ENCODE measurements at places on chromosomes 6 and 20.
A peak's percentile ranks its signal among the peaks of the same experiment; 100 is the strongest.

- no peak for DNase-seq
Observed at GRCh38 chr6:68760941-68761676, 126.0 kb downstream of the ADGRB3 start.

- no peak for DNase-seq
Observed at GRCh38 chr6:150705392-150705791, 105.7 kb downstream of the PLEKHG1 start.

DNA sequence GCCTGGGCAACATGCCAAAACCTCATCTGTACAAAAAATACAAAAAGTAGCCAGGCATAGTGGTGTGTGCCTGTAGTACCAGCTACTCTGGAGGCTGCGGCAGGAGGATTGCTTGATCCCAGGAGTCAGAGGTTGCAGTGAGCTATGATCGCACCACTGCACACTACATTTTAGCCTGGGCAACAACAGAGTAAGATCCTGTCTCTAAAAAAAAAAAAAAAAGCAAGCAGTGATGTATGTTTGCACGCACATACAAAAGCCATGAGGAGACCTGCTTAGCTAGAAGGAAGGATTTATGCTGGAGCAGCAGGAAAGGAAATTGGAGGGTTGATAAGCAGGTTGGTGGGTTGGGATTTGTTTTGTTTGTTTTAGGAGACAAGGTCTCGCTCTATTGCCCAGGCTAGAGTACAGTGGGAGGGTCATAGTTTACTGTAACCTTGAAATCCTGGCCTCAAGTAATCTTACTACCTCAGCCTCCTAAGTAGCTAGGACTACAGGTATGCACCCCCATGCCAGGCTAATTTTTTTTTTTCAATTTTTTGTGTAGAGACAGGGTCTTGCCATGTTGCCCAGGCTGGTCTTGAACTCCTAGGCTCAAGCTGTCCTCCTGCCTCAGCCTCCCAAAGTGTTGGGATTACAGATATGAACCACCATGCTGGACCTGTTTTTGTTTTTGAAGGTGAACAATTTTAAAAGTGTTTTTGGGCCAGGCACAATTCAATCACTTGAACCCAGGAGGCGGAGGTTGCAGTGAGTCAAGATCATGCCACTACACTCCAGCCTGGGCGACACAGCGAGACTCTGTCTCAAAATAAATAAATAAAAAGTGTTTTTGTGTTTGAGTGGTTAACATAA lies 4.0 kb downstream of the ZSWIM3 start:
- no peak for DNase-seq

GRCh38 chr6:47402081-47402480 lies 75.5 kb upstream of the CD2AP start:
- no peak for DNase-seq

DNA sequence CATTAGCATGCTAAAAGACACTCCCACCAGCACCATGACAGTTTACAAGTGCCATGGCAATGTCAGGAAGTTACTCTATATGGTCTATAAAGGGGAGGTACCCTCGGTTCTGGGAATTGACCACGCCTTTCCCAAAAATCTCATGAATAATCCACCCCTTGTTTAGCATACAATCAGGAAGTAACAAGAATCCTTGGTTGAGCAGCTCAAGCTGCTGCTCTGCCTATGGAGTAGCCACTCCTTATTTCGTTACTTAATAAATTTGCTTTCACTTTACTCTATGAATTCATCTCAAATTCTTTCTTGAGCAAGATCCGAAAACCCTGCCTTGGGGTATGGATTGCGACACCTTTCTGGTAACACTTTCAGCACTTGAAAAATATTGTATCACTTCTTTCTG lies 243.0 kb downstream of the BMP2 start:
- DNase-seq, result no peak

DNA sequence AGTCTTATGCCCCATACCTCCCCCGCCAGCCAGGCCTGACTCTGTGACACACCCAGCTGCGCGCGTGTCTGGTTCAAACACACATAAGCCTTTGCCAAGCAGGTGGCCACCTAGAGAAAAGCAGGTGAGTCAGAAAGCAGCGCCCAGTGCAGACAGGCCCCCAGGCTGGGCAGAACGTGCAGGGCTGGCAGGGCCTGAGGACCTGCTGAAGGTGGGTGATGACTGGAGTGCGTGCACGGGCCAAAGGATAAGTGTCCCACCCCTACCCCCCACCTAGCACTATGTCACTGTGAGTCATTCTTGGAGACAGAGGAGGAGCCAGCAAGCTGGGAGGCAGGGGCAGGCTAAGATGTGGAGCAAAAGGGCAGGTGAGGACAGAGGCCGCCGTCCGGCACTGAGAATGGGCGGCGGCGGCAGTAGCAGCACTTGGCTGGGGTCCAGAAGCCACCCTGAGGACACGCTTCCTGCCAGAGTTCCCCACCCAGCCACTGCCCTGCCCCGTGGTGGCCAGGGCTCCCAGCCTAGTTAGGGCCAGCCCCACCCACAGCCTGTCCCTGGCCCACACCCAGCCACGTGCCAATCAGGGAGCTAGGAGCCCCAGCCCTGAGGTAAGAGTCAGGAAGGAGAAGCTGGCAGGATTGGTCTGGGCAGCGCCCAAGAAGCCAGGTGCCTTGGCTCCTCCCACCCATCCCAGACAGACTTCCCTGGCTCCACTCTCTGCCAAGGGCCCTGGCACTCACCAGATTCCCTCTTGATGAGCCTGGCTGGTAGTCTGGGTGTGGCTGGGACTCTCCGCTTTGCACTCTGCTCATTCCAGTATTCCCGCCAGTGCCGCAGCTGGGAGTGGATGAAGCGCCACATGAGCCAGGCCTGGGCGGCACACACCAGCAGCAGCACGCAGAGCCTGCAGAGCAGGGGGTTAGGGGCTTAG lies 72.7 kb downstream of the TRAM2 start:
- DNase-seq, result peak; percentile 41

DNA sequence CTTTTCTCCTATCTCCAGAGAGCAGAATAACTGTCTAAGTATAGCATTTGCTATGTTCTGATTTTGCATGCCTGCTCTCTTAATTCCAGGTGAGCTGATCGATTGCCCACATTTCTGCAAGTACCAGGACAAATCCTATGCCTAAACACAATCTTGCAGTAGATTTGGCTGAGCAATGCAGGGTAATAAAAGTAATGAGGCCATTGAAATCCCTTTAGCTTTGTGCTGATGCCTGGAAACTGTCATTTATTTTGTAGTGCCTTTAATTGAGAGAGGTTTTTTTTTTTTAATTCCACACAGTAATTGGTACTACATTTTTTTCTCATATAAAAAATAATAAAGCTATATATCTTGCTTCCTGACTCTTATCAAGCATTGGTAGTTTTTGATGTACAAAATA lies 252.3 kb downstream of the NKAIN2 start:
- no peak for DNase-seq
